ENCODE measurements at places on chromosomes 1 and 21.
A peak's percentile ranks its signal among the peaks of the same experiment; 100 is the strongest.

- DNase-seq = peak; percentile 35
Observed at GRCh38 chr1:12435639-12436344, 182.2 kb downstream of the DHRS3 start.

- peak; percentile 60 for DNase-seq
Observed at GRCh38 chr1:169680377-169681019, 30.9 kb downstream of the SELL start.

DNA sequence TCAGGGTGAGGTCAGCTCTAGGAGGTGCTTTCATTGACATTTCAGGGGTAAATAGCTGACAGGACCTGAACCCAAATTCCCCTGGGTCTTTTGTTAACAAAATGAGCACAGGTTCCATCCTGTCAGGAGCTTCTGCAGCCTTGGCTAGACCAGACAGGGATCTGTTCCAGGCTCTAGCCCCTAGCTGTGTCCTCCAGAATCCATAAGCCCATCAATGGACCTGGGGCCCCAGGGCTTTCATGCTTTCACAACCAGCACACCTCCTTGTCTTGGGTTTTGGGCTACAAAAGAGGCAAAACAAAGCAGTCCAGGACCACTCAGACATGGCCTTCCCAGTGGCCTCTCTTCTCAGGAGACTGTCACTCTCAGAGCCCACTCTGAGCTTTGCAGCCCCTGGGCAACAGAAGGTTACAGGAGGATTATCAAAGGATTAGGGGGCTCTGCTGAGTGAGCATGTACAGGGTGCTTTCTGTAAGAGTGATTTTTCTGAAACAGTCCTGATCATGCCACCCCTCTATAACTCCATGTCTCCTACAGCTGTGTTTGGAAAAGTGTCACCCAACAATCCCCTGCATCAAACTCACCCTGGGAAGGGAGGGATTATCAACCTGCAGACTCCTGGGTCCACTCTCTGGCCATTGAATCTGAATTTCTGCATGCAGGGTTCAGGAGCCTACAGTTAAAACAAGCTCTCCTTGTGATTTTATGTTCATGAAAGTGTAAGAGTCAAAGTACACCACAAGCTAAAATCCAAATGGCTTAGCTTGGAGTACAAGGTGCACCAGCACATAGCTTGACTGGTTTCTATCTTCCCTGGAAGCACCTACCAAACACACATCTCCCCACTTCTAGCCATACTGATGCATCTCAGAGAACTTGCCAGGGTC, 67.7 kb upstream of the GCLM start:
- DNase-seq = no peak

DNA sequence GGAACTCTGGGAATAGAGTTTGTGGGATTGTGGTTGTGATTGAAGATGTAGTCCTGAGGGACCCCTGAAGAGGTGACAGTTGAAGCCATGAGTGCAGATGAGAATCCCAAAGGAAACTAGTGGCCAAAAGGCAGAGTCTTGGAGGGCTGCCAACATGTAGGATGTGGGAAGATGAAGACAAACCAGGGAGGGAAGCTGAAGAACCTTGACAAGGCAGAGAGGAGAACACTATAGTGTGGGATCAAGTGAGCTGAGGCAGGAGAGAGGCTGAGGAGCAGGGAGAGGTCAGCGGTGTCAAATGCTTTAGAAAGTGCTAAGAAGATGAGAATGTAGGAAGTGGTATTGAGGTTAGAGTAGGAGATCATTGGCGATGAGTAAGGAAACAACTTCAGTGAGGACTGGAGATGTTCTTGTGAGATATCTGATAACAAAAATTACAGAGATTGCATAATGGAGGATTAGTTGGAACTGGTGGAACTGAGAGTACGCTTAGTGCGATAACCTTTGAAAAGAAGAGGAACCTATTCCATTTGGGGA, 88.5 kb upstream of the VCAM1 start:
- DNase-seq = no peak

GRCh38 chr1:198498881-198499280, 41.6 kb downstream of the ATP6V1G3 start:
- no peak for DNase-seq

DNA sequence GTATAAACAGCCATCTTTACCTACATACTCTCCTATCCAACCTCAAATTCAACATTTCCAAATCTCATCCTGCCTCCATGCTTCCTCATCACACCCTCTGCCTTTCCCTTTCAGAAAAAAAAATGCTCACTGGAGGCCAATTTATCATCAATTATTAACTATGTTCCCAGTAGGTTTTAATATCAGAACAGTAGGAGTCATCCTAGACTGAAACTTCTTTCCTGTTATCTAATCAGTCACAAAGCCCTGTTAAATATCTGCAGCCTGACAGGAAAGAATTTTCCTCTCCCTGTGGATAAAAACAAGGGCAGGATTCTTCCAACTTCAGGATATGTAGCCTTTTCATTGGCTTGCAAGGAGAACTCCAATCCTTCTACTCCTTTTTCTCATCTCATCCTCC, 28.4 kb downstream of the EGLN1 start:
- no peak for DNase-seq

DNA sequence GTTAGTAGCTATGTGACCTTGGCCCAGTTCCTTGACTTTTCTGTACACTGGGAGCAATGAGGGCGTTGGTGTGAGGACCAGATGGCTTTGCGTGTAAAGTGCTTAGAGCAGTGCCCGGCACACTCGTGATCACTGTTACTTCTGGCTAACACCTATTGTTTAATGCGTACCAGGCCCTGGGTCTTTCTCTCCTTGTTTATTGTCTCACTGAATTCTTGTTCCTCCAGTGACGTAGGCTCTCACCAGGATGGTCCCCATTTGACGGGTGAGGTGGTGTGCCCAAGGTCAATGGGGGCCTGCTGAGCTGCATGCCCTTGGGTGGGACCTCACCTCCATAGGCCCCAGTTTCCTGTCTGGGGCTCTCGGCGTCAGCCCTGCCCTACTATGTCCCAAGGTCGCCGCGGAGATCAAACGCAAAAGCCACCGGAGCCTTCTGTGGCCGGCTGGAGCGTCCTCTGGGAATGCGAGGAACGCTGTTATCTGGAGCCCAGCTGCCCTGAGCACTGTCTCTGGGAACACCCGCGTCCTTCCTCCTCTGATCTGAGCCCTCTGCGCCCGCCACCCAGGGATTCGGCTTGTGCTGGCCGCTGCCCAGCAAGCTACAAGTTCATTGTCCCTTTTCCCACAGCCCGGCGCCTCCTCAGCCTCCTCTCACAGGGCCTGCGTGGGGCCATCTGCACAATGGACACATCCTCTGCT, 28.9 kb downstream of the ALPL start:
- no peak for DNase-seq

- DNase-seq = no peak
Observed at GRCh38 chr21:42496839-42497202, 797 bp upstream of the RSPH1 start.

DNA sequence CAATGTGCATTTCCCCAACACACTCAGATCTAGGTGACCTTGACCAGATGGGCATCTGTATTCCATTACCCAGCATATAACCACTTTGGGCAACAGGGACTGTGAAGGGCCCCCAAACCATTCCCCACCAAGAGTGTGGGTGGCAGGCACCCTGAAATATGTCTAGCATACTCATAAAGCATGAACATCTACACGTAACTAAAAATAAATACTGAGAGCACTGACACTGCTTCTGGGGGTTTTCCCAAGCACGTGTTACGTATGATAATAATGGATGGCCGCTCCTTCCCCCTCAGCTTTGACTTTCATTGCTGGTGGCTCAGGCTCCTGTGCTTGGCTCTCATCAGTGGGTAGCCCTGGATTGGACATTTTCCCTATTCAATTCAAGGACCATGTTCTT, 39.1 kb downstream of the IGSF3 start:
- no peak for DNase-seq

- no peak for DNase-seq
Observed at GRCh38 chr1:240500647-240501046, 111.3 kb downstream of the GREM2 start.
